Transverse colon (tissue), 4 donors: ENCODE measurements at places on chromosomes 12 and 14. TPM values are rescaled to one million over a fixed set of nuclear protein-coding genes. Genes with fewer than 3 reads are reported as not detected.
A peak's percentile ranks its signal among the peaks of the same experiment; 100 is the strongest.

The PPFIA2 gene
- 0.55 TPM for total RNA-seq

The ACRBP gene
- 2.9 TPM for total RNA-seq

The PLCZ1 gene
- not detected for total RNA-seq

The KRT1 gene
- not detected for total RNA-seq

The SMOC1 gene
- not detected for total RNA-seq

- H3K4me3 ChIP-seq: no peak overlapping the region
- H3K4me1 ChIP-seq: peaks cover 25% of the 10 kb centered on the region
- no peak overlapping the region for H3K27ac ChIP-seq
- H3K36me3 ChIP-seq: no peaks in the 10 kb centered on the region
- H3K27me3 ChIP-seq: peaks cover 54% of the 10 kb centered on the region
- DNase-seq: no peak
Observed at GRCh38 chr12:42586268-42586667, 3.3 kb downstream of the PRICKLE1 start.

GRCh38 chr12:104460973-104461698 lies 4.4 kb downstream of the CHST11 start:
- DNase-seq: no peak
- peaks cover 25% of the 10 kb centered on the region for H3K27me3 ChIP-seq
- H3K4me1 ChIP-seq: peaks cover 62% of the 10 kb centered on the region
- peak overlapping the region; percentile 23 for H3K27ac ChIP-seq

GRCh38 chr12:94789510-94790225 lies 139.3 kb upstream of the TMCC3 start:
- no peak for DNase-seq
- no peaks in the 10 kb centered on the region for H3K4me1 ChIP-seq
- no peak overlapping the region for H3K27ac ChIP-seq
- H3K36me3 ChIP-seq: no peaks in the 10 kb centered on the region
- no peak overlapping the region for H3K4me3 ChIP-seq

- no peak overlapping the region for H3K4me3 ChIP-seq
- H3K27ac ChIP-seq: peak overlapping the region; percentile 84
Observed at GRCh38 chr14:51095854-51096823, 1.2 kb upstream of the TRIM9 start.

DNA sequence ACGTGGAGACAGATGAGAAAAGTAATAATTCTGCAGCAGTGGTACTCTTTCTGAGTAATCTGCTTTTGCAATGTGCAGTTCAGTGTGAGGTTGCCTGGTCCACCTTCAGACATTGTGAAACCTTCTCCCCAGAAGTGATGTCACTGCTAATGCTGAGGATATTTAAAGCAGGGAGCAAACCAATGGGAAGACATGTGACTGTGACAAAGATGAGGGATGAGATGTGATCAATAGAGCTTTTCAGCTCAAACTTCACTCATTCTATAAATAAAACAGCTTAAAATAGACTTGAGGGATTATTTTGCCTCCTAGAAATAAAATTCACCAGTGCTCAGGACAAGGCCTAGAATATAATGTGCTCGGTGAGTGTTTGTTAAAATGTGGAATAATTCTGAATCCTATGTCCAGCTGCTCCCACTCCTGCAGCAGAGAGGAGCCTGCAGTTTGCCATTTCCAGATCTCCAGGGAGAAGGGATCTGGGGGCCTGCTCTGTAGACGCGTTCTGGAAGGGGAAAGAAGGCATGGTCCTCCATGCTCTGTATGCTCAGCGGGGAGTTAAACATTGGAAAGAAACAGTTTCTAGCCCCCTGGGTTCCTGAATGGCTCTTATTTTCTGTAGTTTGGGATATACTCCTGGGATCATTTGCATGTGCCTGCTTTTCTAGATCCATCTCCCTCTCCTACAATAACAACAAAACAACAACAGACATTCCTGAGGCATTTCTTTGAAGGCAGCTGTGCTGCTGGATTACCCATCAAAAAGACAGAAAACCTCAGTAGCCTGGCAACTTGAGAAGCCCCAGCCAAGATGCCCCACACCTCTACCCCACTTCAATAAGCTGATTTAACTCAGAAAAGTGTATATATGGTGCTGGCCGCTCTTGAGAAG lies 8.9 kb downstream of the SLC7A8 start:
- no peak overlapping the region for H3K4me3 ChIP-seq
- H3K36me3 ChIP-seq: no peaks in the 10 kb centered on the region
- no peak overlapping the region for H3K27ac ChIP-seq
- peaks cover 21% of the 10 kb centered on the region for H3K4me1 ChIP-seq
- no peaks in the 10 kb centered on the region for H3K27me3 ChIP-seq

DNA sequence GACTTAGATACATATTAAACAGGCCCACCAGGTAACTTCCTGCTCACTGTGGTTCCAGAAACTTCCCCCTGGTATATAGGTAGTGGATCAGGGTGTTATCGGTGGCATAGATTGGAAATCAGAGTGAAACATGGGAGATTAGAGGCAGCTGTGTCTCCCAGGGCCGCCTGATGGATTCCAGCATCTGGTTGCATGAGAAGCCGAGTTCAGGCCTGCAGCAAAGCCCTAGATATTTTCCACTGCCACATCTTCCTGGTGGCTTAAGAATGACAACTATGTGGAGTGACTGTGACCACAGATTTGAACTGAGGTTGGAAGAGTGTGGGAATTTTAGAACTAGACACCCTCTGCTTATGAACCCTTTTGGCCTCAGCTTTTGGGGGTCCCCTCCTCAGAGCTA lies 184.8 kb upstream of the NTF3 start:
- H3K27ac ChIP-seq: no peak overlapping the region
- no peaks in the 10 kb centered on the region for H3K36me3 ChIP-seq
- peaks cover 12% of the 10 kb centered on the region for H3K4me1 ChIP-seq

DNA sequence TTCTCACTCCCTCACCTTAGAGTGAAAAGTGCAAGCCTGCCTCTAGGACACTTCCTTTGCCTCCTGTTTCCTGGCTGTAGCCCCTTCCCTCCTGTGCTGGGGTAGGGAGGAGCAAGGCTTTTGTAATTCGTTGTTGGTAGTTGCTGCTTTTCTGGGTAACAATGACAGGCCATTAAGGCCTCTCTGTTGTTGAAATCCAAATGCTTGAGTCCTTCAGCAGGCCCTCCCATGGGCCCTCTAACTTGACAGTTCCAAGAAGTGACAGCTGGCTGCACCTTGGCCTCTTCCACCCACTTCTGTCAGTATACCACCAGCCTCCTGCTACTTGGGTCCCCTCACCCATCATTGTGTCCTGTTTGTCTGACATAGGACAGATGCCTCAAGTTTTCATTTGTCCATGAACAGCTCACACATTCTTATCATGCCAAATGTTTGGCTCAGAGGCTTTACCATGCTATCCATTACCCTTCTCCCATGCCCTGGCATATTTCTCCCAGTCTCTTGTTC lies 103.7 kb upstream of the PDE3A start:
- no peak for DNase-seq
- no peaks in the 10 kb centered on the region for H3K36me3 ChIP-seq
- H3K27me3 ChIP-seq: no peaks in the 10 kb centered on the region

GRCh38 chr12:92133171-92133570 lies 12.5 kb downstream of the BTG1 start:
- no peaks in the 10 kb centered on the region for H3K36me3 ChIP-seq
- H3K27ac ChIP-seq: peak overlapping the region; percentile 36
- DNase-seq: no peak
- no peak overlapping the region for H3K4me3 ChIP-seq

GRCh38 chr14:33465846-33466700 lies 484.8 kb downstream of the EGLN3 start:
- H3K27ac ChIP-seq: no peak overlapping the region
- no peak overlapping the region for H3K4me3 ChIP-seq
- no peak for DNase-seq

GRCh38 chr12:113910751-113911272 lies 55.3 kb downstream of the RBM19 start:
- no peak overlapping the region for H3K27ac ChIP-seq
- H3K4me3 ChIP-seq: no peak overlapping the region
- no peaks in the 10 kb centered on the region for H3K4me1 ChIP-seq
- H3K27me3 ChIP-seq: no peaks in the 10 kb centered on the region

- no peaks in the 10 kb centered on the region for H3K27me3 ChIP-seq
- DNase-seq: no peak
- H3K4me1 ChIP-seq: peaks cover 19% of the 10 kb centered on the region
- H3K27ac ChIP-seq: no peak overlapping the region
- H3K36me3 ChIP-seq: no peaks in the 10 kb centered on the region
Observed at GRCh38 chr14:23052671-23053070, 4.6 kb downstream of the CDH24 start.
